RCC 7860 (cell line): ENCODE measurements at places on chromosomes 11 and 22.

- DNase-seq = no peak
Measured at GRCh38 chr22:50551160-50551752, 5.6 kb downstream of the KLHDC7B start.

GRCh38 chr11:45156741-45157140 lies 10.3 kb downstream of the PRDM11 start:
- DNase-seq = no peak

- no peak for DNase-seq
Measured at GRCh38 chr11:134558258-134558835, 146.3 kb upstream of the B3GAT1 start.

GRCh38 chr11:75554258-75555022 lies 7.6 kb upstream of the SERPINH1 start:
- DNase-seq = no peak
